ENCODE measurements at places on chromosomes 16 and 17.

DNA sequence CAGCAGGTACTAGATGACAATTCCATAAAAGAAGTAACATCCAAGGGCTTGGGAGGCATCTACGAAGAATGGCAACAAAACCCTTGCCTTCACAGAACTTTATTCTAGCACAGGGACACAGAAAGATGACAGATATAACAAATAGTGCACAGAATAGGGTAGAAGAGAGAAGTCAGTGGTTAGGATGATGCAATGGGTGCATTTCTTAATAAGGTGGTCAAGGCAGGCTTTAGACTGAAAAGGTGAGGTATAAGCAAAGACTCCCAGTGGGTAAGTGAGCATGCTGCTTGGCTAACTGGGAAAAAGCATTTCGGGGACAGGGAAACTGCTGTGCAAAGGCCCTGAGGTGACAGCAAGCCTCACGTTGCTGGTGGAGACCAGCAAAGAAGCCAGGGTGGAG lies 175.9 kb downstream of the XYLT1 start:
- DNase-seq, result no peak

DNA sequence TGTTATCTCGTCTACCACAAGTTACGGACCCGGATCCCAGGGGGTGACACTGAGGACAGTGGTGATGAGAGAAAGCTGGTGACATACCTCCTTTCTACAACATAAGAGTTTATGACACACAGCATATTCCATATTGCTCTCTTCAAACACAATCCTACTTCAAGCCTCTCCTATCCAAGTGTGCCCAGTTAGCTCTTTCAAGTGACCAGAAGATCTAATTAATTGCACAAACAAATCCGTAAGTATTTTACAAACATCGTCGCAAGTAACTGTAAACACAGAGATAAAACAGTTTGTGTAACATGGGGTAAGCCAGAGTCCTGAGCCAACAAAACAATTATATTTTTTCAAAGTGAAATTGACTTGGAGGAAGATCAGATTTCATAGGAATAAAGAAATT lies 235.0 kb downstream of the CHD9NB start:
- no peak for DNase-seq

GRCh38 chr16:9054460-9054859 lies 37.0 kb upstream of the HAPSTR1 start:
- no peak for DNase-seq

GRCh38 chr16:64742455-64743223 lies 379.2 kb downstream of the CDH11 start:
- no peak for DNase-seq

GRCh38 chr17:27384261-27384701 lies 72.0 kb upstream of the KSR1 start:
- no peak for DNase-seq

- DNase-seq, result no peak
Observed at GRCh38 chr16:49596068-49596467, 222.5 kb downstream of the C16orf78 start.

GRCh38 chr17:69358688-69359596 lies 32.0 kb upstream of the ABCA5 start:
- peak; percentile 46 for DNase-seq

GRCh38 chr17:58331815-58332777 lies 3.5 kb upstream of the TSPOAP1 start:
- no peak for DNase-seq

DNA sequence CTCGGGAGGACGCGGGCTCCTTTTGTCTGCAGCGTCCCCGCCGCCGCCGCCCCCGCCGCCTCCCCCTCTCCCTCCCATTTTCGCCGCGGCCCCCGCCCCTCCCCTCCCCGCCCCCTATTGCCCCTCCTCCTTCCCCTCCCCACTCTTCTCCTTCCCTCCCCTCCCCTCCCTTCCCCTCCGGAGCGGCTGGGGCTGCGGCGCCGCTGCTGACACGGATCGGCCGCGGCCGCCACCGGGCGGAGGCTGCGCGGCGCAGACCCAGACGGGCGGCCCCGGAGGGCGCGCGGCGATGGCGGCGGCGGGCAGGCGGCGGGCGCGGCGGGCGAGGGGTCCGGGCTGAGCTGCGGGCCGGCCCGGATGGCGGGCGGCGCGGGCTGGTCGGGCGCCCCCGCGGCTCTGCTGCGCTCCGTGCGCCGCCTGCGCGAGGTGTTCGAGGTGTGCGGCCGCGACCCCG lies at the start of gene RAB11FIP4:
TSS of gene RAB11FIP4 (plus strand) at position 180 of the 454 bp plus-strand sequence. CDS start at position 358, 178 bp downstream.
- no peak for DNase-seq

DNA sequence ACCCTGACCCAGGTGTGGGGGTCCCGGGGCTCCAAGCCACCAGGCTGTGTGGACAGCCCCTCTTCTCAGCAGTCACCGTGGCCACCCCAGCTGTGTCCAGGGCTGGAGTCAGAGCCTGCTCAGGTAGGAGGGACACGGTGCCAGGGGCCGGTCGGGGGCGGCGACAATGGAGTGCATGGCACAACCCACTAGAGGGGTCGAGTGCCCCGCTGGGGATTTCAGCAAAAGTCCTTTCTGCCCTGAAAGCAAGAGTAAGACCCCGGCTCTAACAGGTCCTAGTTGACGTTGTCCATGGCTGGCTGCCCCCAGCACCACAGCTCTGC lies 11.3 kb downstream of the UTS2R start:
- DNase-seq, result no peak

- DNase-seq, result no peak
Observed at GRCh38 chr16:35752773-35753558, 2293.6 kb downstream of the TP53TG3F start.
